Sciatic nerve (tissue), 2 donors: ENCODE measurements at places on chromosomes 6 and 20. TPM values are rescaled to one million over a fixed set of nuclear protein-coding genes. Genes with fewer than 3 reads are reported as not detected.
A peak's percentile ranks its signal among the peaks of the same experiment; 100 is the strongest.

- DNase-seq = no peak
Observed at GRCh38 chr6:43219814-43220213, 9.5 kb downstream of the DNPH1 start.

Gene PLN
- total RNA-seq = 10.6 TPM

DNA sequence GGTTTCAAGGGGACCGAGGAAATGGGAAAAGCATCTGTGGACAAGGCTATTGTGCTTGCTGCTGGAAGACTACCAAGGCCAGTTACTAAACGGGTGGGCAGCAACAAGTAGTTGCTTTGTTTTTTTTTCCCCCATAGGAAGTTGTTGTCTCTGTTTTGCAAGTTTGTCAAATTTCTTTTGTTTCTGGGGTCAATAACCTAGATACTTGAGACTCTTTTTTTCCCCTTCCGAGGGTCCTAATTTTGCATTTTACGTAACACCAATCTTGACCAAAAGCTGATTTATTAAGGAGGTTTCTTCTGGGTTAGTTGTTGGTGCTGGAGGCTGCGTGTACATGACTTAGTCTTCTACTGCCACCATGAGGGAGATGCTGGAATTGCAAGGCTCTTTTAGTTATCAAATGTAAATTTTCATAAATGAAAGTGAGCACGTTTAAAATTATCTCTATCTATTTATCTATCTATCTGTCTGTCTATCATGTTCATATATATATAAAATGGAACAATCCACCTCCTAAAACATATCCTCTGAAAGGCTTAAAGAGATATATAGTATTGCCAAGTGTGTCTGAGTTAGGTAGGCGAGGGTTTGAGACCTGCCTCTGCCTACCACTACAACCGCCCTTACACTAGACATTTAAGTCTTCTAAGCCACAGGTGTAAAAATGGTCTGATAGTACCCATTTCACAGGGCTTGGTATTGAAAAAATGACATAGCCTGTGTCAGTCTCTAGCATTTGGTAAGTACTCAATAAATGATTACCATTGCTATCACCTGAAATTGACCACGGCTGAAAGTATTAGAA is 60.2 kb downstream of the GCLC start:
- DNase-seq = peak; percentile 91

DNA sequence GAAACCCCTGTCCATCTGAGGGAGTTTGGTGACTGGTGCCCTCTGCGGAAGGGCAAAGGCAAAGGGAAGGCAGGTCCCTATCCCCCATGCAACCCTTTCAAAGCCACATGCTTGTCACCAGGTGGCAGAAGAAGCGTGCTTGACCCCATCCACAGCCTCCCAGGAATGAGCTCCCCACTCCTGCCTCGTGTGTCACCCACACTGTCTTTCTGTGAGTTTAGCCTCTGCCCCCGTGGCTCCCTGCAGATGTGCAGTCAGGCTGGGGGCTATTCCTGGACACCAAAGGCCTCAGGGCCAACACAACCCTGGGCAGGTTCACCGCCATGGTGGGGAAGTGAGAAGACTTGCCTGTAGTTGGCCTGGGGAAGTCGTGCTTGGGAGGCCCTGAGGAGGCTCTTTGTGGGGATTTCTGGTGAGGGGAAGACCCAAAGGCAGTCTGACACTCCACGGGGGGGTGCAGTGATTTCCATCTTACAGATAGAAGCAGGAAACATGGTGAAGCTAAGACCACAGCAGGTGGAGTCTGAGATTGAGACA is 16.6 kb upstream of the PCMTD2 start:
- no peak for DNase-seq

DNA sequence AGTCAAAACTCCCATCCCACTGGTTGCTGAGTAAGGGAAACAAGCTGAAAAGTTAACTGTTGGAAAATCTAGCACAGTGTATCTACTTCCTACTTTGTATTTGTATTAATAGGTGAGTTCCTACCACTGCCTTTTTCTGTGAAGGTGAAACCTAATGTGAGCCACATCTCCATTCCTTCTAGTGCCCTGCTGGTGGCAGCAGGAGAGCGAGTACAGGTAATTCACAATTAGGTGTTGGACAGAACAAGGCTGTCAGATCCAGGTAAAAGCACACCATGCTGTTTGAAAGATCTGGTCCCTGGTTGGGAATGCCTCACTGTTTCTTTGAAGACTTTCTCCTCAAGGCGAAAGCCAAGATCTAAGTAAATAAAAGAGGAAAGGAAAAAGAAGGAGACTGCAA is 528.4 kb downstream of the PKHD1 start:
- no peak for DNase-seq

- DNase-seq = no peak
Observed at GRCh38 chr6:147724454-147724853, 216.0 kb downstream of the SAMD5 start.

DNA sequence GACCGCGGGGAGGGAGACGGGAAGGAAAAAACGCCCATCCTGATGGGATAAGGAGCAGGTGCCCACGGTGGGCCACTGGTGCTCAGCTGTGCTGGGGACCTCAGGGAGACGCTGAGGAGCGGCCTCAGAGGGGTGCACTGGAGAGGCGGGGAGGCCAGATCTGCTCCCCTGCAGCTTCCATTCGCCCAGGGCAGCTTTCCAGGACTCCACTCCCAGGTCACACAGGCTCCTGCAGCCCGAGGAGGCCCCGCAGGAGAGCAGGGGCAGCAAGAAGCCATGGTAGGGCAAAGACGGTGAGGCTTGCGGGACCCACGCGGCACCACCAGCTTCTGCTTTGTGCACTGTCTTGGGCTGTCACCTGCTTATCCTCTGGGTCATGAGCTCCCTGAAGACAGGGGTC is 82.5 kb upstream of the SULF2 start:
- no peak for DNase-seq

Gene GNAS-AS1
- 1.5 TPM for total RNA-seq

- DNase-seq = no peak
Observed at GRCh38 chr20:38062890-38063289, 29.3 kb downstream of the RPRD1B start.

- DNase-seq = no peak
Observed at GRCh38 chr6:37259191-37259590, 1.2 kb upstream of the TMEM217 start.

Gene TAF4
- 20.1 TPM for total RNA-seq

GRCh38 chr6:380234-381218 is 11.0 kb upstream of the IRF4 start:
- peak; percentile 57 for DNase-seq

DNA sequence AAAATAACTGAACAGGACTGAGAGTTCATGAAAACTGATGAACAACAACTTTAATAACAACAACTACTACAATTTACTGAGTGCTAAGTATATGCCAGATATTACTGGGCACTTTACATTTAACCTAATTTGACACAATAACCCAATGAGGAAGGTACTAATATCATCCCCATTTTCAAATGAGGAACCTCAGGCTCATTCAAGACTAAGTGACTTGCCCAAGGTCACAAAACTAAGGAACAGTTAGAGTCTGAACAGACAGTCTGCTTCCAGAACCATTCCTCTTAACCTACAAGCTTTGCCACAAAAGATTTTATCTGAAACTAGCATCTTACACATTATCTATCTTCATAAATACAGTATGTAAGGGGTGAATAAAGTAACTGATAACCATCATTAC is 10.6 kb upstream of the NDRG3 start:
- no peak for DNase-seq

Gene SLC35F1
- total RNA-seq = 24.6 TPM

- DNase-seq = peak; percentile 84
Observed at GRCh38 chr6:116371120-116371917, 572 bp downstream of the DSE start.

GRCh38 chr6:132872923-132873322 is 58.6 kb downstream of the RPS12 start:
- no peak for DNase-seq

Gene MYLK4
- 0.98 TPM for total RNA-seq

GRCh38 chr6:89924231-89924630 is 30.0 kb downstream of the GJA10 start:
- no peak for DNase-seq

Gene CLPSL1
- total RNA-seq = not detected

Gene ZNF133
- total RNA-seq = 16.7 TPM

DNA sequence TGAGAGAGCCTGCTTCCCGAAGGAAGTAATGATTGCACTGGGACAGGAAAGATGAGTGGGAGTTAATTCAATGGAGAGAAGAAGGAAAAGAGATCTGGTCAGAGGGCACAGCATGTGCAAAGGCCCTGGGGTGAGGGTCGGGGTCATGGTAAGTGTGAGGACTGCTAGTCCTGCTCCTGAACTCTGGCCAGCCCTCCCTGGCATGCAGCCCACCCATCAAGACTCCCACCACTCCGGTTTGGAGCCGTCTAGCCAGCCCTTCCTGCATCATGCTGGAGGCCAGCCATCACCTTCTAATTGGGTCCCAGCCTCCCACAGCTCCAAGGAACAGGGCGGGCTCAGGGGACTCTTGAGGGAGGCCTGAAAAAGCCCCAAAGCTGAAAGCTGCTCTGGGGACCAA is 42.1 kb downstream of the SRSF3 start:
- no peak for DNase-seq

Gene HIVEP2
- 32.0 TPM for total RNA-seq

GRCh38 chr6:94254689-94255088 is 835.3 kb upstream of the EPHA7 start:
- DNase-seq = no peak

- DNase-seq = peak; percentile 18
Observed at GRCh38 chr20:38209736-38210405, 44.8 kb upstream of the TGM2 start.

Gene ESR1
- total RNA-seq = 16.5 TPM

DNA sequence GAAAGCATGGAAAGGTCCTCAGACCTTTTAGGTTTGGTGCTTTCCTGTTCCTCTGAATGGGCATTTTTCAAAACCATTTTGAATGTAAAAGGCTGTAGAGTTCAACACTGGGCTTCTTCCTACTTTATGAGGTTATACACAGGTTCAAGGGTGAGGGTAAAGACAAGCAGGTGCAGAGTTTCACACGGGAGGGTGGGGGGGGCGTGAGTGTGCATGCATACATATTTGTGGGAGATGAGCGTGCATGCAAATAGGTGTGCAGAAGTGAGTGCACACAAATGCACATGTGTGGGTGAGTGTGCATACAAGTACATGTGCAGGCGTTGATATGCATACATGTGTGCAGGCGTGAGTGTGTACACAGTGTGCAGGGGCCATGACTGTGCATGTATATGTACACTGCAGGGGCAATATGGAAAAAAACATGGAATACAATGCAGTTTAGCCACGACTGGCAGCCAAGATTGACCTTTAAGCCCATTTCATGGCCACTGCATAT is 183.1 kb downstream of the GMPR start:
- DNase-seq = no peak

- no peak for DNase-seq
Observed at GRCh38 chr6:139829576-139829975, 455.1 kb upstream of the CITED2 start.

GRCh38 chr6:6798448-6798860 is 209.9 kb downstream of the LY86 start:
- DNase-seq = no peak

DNA sequence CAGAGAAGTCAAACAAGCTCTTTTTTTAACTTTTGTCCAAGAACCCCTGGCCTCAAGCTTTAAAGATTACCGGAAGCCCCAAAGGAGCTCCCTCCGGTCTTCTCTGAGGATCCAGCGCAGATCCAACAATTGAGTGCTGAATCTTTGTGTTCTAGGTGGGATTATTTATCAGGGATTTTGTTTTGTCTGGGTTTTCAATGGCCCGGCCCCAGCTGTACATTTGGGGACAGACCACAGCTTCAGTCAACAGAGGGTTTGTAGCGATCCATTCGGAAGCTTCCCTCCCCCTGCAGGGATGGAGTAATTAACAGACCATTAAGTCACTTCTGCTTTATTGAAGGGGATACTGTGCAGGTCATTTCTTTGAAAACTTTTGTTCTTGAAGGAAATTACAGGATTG is 7.8 kb downstream of the OLIG3 start:
- DNase-seq = no peak

Gene LTA
- total RNA-seq = 0.27 TPM

Gene OR2W1
- total RNA-seq = not detected

- no peak for DNase-seq
Observed at GRCh38 chr6:136371959-136372358, 82.3 kb upstream of the BCLAF1 start.

DNA sequence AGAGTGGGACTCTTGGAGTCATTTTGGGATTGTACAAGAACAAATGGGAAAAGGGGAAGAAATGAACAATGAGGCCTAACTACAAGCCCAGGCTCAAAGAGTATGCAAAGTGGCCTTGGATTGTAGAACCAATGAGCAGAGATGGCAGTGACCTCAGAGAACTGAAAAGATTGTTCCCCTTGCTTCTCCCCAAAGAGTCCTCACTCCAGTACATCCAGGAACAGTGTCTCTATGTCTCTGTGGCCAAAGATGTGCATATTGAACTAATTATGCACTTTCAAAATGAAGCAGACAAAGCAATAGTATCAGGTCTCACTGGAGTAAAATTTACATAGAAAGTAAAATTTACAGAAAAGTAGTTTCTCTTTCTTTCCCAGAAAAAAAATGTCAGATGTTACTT is 81.0 kb downstream of the SMLR1 start:
- DNase-seq = no peak

DNA sequence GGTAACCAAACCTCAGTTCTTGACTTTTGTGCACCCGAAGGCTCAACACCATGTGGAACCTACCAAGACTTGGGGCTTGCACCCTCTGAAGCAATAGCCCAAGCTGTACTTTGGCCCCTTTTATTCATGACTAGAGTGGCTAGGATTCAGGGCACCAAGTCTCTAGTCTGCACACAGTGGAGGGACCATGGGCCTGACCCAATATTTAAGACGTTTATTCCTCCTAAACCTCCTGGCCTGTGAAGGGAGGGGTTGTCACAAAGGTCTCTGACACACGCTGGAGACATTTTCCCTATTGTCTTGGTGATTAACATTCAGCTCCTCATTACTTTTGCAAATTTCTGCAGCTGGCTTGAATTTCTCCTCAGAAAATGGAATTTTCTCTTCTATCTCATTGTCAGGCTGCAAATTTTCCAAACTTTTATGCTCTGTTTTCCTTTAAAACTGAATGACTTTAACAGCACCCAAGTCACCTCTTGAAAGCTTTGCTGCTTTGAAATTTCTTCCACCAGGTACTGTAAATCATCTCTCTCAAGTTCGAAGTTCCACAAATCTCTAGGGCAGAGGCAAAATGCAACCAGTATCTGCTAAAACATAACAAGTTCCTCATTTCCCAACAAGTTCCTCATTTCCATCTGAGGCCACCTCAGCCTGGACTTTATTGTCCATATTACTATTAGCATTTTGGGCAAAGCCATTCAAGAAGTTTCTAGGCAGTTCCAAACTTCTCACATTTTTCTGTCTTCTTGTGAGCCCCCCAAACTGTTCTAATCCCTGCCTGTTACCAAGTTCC is 481.4 kb upstream of the BTBD3 start:
- DNase-seq = no peak

- no peak for DNase-seq
Observed at GRCh38 chr6:113758826-113759574, 98.1 kb upstream of the MARCKS start.
